ENCODE measurements at places on chromosomes 12 and 14.

GRCh38 chr14:96091941-96092411 is 52.8 kb downstream of the C14orf132 start:
- DNase-seq, result no peak

DNA sequence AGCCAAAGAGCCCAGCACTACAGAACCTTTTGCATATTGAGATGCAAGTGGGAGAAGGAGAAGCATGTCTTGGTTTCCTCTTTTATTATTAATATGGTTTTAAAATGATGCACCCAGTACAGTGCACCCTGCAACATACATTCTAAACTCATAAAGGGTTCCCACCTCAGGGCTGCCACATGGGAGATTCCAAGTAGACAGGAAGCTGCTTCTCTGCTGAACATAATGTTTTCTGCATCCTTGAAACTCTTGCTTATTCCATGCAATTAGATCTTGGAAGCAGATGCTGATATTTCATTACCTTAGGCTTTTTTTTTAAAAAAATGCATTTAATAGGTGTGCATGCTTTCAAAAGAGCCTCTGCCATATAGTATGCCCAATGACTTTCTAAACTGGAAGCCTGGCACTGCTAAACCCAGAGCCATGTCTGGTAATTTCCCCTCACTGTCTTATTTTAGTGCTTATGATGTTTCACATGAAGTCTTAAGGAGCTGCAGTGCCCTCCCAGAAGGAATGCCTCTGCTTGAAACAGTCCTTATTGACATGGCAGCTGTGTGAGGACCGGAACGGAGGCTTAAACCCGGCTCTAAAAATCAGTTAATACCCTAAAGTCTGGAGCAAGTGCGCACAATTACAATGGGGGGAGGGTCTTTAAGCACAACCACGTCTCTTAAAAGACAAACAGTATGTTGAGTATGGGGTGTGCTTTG is 2.0 kb upstream of the SIX1 start:
- no peak for DNase-seq

GRCh38 chr12:59980476-59980875 is 384.6 kb downstream of the SLC16A7 start:
- no peak for DNase-seq

DNA sequence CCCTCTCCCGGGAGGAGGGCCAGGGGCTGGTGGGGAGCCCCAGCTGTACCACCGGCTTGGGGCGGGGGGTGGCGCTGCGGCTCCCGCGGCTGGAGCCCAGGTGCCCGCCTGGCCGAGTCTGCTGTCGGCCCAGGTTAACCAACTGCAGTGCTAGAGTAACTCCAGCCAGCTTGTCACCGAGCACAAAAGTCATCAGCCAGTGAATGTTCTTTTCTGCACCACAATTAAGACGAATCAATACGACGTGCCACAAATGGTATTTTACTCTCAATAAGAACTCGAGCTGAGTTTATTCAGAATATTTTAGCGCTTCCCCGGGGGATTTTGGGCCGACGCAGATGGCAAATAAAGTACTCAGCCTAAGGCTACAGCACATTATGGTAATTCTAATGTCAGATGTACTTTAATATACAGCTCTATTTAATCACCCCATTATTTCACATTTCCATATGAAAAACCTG is 83.2 kb downstream of the BCL11B start:
- DNase-seq, result peak; percentile 59

- DNase-seq, result no peak
Observed at GRCh38 chr14:33764876-33765650, 185.8 kb downstream of the EGLN3 start.

DNA sequence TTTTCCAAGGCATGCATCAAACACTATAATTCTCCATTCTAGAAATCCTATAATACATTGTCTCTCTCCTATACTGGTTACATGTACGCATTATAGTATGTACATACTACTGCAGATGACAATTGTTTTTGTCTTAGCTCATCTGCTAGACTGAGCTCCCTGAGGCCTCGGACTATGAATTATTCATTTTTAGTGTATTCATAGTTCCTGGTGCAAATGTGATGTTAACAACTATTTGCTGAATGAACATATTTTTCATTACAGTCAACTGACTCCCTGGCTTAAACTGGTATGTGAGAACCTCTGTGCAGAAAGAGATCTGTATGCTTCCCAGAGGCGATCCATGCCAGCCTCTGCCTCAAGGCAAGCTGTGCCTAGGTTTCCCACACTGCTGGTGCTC is 91.8 kb upstream of the PARP11 start:
- no peak for DNase-seq

GRCh38 chr14:69979882-69980281 is 100.7 kb downstream of the SMOC1 start:
- no peak for DNase-seq

GRCh38 chr12:93833946-93834345 is 156.8 kb downstream of the CRADD start:
- no peak for DNase-seq

- no peak for DNase-seq
Observed at GRCh38 chr12:99027461-99027860, 382.4 kb downstream of the APAF1 start.

DNA sequence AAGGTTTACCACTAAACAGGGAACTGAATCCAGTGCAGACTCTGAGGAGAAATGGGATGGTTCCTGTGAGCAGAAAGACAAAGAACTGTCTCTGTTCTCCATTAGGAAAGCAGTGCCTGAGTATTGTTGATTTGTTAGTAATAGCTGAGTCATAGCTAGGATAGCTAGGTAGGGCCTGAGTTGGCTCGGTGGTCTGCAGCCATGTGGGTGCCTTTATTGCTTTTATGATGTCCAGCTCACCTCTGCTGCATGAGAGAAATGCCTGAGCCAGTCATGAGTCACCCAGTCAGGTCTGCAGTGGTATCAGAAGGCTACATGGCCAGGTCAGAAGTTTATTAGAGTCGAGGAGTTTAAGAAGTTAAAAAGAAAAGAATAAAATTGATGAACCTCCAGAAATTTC is 24.2 kb downstream of the TRHDE start:
- no peak for DNase-seq

DNA sequence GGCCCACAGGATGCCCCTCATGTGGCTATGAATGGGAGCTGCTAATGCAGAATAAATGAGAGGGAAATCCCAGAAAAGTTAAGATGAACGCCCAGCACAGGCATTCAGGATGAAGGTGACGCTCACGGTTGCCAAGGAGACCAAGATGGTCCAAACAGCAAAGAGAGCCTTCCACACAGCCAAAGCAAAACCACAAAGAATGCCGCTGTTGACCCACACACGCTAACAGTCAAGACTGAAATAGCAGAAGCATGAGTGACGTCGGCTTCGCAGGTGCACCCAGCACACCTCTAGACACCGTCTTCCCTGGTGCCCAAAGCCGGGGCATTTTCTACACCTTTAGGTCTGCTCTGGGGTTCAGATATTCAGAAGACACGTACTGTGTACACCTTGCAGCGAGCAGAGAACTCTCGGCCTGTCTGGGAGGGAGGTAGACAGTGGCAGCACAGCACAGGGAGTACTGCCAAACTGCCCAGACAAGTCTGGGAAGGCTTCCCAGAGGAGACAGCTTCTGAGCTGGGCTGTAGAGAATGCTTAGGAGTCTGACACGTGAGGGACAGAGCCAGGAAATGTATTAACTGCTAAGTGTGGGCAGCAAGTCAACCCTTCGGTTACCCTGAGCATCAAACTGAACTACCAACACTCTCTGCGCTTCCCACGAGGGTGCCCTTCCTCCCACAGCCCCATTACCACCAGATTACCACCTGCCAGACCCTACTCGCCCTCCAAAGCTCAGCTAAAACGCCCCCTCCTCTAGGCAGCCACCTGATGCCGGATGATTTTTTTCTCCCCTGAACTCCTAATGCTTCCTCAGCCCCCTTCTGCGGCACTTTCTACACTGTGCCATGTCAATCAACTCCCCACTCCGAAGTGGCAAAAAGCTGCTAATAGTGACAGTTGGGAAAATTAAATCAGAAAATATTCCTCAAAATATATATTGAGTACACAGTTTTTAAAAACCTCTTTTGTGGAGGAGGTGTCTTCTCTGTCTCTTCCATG is 50.1 kb downstream of the CCDC88C start:
- DNase-seq, result peak; percentile 37

- no peak for DNase-seq
Observed at GRCh38 chr12:130835011-130835410, 4.0 kb downstream of the STX2 start.

DNA sequence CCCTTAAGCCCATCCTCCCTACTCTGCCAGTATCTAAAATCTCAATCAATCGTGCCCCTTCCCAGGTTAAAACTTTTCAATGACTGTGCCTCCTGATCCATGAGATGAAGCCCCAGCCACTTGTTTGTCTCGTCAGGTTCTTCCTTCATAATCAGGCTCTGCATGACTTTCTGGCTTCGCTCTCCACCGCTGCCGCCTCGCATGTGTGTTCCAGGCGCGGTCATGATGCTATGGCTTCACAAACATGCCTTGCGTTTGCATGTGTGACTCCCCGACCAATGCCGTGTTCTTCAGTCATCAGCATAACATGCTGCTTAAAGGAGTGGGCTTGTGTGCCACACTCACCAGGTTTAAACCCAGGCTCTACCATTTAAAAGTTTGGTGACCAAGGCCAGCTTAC is 5.0 kb upstream of the C1RL start:
- DNase-seq, result no peak

Measured in stimulated activated CD4-positive, alpha-beta T cell treated with anti-CD3 and anti-CD28 coated beads, Interleukin-4, amount 100 ng/mL, for 1 hour (primary cell).